ENCODE measurements at places on chromosomes 4 and X. TPM values are rescaled to one million over a fixed set of nuclear protein-coding genes. Genes with fewer than 3 reads are reported as not detected.

HDX gene
- 8.0 TPM for total RNA-seq

HPSE gene
- 2.2 TPM for total RNA-seq

- DNase-seq, result peak; percentile 70
These were observed 311.1 kb downstream of the CAMK2D start for GRCh38 chr4:113450295-113451080.

DNA sequence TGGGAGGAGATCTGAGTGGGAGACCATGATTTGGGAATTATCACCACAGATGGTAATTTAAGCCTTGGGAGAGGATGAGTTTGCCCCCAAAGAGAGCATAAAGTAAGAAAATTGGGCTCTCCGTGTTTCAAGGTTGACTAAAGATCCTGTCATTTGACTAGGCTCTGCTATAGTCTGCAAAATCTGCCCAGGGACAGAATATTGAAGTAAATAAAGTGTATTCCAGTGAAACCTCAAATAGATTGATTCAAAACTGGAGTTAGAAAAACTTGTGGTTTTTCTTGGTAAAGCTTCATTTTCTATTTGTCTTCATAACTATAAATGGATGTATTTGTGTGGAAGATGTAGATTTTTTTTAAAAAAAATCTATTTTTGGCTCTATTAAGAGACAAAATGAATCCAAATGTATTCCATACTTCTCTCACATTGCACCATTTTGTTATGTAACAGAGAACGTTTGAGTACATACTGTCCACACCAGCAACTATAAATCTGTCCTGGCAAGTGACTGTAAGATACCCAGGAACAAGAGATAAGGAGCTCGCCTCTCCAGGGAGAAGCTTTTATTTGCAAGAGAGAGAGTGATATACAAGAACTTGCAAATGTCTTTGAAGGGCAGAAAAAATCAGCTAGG is 170.2 kb downstream of the CBR4 start:
- DNase-seq, result peak; percentile 37

EDA2R gene
- 27.8 TPM for total RNA-seq

FOXP3 gene
- total RNA-seq, result 0.13 TPM
